ENCODE measurements at places on chromosomes 6 and 20.

DNA sequence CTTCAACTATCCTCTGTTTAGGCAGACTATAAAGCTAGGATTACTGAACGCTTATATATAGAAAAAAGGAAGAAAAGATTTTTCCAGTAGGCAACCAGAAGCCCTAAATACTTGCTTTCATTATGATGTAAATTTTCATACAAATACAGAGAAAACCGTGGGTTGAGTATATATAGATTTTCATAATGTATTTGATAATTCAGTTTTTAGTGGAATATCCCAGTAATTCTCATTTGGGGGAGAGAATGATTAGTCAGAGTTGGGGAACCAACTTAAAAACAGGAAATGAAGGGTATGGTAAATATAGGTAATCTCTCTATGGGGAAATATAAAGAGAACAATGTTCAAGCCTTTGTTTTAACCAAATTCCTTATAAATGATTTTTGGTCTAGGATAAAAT is 154.0 kb upstream of the CITED2 start:
- DNase-seq: no peak

GRCh38 chr6:148501178-148501590 is 158.5 kb downstream of the SASH1 start:
- DNase-seq: no peak

- DNase-seq: no peak
These were observed 87.7 kb downstream of the RREB1 start for GRCh38 chr6:7195339-7196018.

DNA sequence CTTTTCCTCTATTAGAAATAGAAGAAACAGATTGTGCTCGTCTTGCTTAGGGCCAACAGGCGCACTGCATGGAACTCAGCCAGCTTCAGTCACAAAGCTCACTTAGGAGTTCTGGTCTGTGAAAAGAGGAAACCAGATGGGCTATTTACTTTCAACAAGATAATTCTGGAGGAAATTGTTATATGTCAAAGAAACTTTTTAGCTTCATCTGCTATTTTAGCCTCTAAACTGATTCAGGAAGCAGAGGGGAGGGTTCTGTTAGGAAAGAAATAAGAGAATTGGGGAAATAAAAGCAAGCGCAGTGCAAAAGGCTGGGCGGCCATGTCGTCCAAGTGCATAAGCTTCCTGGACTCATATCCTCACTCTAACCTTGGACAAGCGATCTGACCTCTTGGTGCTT is 21.3 kb downstream of the PRKN start:
- DNase-seq: no peak

DNA sequence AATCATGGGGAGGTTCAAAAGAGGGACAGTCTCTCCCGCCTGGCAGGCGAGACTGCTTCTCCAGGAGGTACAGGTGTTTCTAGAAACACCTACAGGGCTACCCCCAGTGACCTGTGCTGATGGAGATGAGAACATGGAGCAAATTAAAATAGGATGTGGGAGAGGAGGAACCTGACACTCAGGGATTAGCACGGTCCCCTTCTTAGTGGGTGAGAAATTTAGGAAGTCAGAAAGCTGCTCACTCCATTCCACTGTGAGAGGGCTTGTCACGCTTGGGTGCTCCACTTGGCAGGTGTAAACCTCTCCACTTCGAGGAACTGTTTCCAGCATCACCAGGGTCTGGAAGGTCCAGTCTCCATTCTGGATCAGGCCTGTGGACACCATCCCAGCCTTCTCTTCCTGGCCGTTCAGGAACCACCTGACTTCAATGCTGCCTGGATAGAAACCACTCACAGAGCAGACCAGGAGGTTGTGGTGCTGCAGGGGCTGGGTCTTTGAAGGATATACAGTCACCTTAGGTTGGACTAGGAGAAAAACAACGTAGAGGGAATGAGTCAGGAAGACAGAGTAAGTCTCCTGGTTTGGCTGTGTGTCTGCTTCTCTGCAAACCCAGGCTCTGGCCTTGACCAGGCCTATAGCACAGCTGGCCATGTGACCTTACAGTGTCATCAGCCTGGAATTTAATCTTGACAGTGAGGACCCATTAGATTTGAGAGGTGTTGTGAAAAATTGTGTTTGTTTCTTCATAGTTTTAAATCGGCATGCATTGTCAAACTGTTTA is 8.1 kb downstream of the HLA-DRB1 start:
- DNase-seq: no peak

DNA sequence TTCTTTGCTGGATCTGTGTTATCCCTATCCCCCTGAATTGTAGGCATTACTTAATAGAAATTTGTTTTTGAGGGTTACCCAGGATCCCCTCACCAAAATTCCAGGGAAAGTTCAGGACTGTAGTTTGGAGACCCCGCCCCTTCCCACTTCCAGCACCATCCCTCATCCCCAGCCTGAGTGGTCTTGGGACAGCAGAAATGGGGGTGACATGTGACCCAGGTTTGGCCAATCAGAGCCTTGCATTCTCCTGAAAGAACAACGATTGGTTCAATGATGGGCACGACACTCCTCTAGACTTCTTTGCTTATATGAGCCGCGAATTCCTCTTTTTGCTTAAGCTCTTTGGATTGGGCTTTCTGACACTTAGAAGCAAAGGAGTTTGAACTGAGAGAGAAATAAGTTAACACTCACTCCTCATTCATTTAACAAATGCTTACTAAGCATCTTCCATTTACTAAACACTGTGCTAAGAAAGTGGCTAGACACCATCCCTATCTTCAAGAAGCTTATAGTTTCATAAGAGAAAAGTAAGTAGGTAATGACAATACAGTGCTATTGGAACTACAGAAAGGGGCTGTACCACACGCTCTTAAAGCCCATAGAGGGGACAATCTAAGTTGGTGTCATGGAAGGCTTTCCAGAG is 24.9 kb upstream of the PAQR8 start:
- DNase-seq: no peak

DNA sequence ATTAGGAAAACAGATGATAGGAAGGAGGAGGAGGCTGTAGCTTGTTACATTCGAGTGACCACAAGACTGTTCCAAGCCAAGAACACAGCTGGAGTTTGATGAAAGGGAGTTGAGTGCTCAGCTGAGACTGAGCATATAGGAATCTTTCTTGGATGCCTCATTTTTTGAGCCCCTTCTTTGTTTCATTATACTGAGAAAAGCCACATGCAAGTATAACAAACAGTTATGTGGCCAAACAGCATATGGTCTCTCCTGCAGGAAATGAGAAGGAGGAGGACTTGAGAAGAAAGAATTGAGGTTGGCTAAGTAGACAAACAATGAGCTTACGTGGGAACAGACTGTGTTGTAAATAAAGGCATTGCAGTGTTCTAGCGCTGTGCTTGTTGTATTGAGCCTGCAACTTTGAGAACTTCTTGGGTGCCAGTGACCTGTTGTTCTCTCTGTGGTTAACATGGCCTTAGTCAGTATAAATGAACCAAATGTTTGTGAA is 78.3 kb downstream of the AKAP7 start:
- no peak for DNase-seq

DNA sequence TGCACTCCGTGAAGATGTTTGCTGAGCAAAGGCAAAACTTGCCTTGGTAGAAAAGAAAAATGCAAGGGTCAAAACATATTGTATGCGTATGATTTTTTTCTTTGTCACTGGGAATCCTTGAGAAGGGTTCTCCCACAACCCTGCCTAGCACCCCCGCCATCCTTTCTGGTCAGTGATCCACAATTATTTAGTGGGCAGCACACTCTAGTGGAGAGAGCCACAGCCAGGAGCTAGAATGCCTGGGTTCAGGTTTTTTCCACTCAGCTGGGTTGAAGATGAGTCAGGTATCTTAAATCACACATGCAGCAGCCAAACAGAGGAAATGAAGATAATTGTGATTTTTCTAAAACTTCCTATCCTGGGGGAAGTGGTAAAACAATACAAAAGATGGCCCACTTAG is 243.1 kb downstream of the PKHD1 start:
- DNase-seq: no peak

DNA sequence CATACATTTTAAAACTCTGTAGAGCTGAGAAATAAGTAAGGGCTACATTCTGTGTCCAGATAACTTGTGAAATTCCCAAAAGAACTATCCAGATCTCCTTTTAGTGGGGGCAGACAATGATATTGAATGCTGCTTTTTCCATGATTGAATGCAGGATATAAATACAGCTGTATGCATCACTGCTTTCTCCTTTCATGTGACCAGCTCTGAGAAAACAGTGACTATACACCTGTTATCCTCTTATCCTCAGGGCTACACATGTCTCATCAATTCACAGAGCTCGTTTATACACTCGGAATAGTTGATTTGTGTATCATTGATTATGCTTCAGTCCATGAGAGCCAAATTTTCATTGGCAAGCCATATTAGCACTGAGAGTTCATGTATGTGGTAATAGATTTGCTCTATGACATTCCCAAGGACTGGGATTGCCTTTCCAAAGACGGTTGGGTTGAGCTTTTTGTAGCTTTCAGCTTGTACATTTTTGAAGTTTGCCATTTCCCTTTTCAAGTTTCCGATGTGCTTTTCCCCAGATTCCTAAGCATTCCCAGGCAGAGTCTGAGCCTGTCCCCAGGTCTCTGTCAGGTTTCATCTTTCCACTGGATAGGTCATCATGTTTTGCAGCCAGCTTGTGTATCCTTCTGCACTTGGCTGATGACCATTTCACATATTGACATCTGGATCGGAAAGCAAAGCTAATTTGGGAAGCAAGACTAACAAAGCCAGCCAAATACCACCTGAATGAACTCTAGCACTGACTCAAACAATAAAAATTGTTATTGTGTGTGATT is 97.7 kb downstream of the RFX6 start:
- DNase-seq: no peak

DNA sequence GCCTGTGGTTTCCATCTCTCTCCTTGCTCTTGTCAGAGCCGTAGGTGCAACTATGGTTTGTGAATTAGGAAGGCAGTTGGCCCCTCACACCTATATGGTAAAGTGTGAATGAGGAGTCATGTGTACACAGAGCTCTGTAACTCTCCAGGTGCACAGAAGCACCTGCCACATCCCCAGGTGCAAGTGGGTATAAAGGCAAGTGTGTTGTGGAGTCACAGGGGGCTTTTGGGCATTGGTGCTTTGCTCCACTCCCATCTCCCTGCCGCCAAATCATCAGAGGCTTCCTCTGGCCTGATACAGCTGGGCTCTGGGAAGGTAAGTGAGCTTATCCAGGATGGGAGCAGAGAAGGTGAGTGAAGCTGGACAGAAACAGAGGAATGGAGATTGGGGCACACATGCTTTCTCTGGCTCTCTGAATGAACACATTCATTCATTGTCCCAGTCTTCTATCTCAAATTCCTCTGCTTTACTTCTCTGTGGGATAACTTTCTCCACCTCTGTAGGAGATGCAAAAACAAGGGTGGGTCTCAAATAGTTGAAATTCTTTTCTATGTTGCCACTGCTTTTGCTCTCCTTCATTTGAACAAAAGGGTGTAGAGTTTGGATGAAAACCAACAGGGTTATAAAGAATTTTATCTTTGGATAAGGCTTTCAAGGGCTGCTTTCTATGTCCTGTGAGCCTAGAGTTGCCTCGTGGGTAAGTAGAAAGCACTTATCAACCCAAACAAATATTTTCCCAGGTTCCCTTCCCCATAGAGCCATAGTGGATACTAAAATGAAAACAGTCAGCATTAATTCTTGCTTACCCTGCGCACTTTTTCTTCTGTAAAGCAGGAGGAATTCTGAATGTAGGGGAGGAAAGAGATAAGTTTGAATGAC is 45.0 kb upstream of the RIPOR2 start:
- DNase-seq: no peak

DNA sequence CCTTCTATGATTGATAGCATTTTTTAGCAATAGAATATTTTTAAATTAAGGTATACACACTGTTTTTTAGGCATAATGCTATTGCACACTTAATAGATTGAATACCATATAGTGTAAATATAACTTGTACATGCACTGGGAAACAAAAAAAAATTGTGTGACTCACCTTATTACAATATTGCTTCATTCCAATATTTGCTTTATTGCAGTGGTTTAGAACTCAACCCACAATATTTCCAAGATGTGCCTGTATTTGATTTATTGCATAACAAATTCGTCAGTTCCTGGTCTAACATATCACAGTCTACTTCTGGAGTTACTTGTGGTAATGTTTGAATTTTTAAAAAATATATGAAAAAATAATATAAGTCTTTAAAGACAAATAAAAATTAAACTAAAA is 41.9 kb upstream of the DEFB112 start:
- DNase-seq: no peak

- no peak for DNase-seq
These were observed 78.4 kb upstream of the FBXL4 start for GRCh38 chr6:99026135-99026534.

- DNase-seq: no peak
These were observed 118.9 kb upstream of the COL21A1 start for GRCh38 chr6:56366141-56366852.

GRCh38 chr6:111605100-111605751 is 452 bp downstream of the TRAF3IP2 start:
- DNase-seq: no peak

- DNase-seq: no peak
These were observed 24.2 kb downstream of the MYBL2 start for GRCh38 chr20:43690943-43691598.

- DNase-seq: no peak
These were observed 18.5 kb upstream of the IRF4 start for GRCh38 chr6:373031-373430.

DNA sequence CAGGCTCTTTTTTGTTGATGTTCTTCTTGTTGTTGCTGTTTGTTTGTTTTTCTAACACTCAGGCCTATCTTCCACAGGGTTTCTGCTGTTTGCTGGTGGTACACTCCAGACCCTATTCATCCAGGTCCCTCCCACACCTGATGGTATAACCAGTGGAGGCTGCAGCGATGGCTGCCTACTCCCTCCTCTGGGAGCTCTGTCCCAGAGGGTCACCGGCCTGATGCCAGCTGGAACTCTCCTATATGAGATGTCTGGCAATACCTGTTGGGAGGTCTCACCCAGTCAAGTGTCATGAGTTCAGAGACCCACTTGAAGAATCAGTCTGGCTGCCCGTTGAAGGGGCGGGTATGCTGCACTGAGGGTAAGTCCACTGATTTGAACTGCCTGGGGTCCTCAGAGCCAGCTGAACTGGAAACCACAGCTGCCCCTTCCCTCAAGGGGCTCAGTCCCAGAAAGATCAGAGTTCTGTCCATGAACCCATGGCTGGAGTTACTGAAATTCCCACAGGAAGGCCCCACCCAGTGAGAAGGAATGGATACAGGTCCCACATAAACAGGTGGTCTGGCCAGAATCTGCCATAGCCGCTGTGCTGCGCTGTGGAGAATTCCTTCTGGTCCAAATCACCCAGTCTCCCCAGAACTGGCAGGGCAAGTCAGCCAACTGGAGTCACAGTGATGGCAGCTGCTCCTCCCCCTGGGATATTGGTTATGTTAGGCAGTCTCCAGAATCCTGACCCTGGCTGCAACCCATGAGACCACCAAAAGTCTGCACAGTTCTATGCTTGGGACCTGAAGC is 664.4 kb downstream of the FRK start:
- DNase-seq: no peak

GRCh38 chr6:33708516-33709204 is 2.8 kb downstream of the UQCC2 start:
- DNase-seq: no peak

DNA sequence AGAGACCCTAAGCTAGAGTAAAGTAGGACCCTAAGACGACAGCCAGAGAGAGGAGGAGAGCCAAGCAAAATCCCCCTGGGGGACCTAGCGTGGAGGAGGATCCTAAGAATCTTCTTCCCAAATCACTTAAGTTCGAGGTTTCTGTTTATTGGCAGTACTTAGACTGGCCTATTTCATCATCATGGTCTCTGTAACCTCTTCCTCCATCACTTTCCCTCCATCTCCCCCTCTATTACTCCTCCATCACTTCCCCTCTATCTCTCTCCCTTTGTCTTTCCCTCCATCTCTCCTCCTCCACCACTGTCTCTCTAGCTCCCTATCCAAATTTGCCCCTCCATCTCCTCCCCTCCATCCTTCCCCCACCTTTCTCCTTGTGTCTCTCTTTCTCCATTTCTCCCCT is 833.6 kb upstream of the FLRT3 start:
- no peak for DNase-seq

- DNase-seq: no peak
These were observed 200.3 kb downstream of the SYNDIG1 start for GRCh38 chr20:24669701-24670100.
